ENCODE measurements at places on chromosomes 1 and 21.

GRCh38 chr1:65003316-65003664 lies 36.9 kb upstream of the JAK1 start:
- no peak for DNase-seq

DNA sequence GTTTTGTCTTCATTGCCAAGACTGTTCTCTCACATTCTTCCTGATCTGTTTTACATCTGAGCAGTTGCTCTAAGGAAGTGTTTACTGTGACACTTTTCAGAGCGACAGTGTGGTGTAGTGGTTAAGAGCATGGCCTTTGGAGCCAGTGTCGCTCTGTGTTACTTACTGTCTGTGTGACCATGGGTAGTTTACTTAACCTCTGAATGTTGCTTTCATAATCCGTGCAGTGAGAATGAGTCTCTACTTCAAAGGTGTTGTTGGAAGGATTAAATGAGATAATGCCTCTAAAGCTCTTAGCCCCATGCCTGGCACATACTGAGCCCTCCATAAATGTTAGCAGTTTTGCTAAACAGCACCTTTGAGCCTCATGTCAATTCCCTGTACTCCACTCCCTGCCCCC lies 35.9 kb upstream of the ZFP69B start:
- DNase-seq, result no peak

DNA sequence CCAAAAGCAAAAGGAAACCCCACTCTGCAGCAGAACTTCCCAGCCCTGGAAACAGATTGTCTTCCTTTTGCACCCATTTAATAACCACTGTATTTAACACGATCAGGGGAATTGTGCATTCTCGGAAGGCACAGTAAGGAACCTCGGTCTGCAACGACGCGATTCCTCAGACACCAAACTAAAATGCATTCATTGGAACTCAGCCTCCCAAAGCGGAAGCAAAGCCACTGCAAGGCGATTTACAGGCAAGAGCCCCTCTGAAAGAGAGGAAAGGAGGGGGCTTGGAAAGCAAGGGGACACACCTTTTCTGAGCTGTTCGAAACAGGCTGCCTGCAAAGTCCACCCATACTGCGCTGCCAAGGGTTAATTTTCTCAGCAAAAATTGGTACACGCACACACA lies 297.7 kb downstream of the OMA1 start:
- no peak for DNase-seq

DNA sequence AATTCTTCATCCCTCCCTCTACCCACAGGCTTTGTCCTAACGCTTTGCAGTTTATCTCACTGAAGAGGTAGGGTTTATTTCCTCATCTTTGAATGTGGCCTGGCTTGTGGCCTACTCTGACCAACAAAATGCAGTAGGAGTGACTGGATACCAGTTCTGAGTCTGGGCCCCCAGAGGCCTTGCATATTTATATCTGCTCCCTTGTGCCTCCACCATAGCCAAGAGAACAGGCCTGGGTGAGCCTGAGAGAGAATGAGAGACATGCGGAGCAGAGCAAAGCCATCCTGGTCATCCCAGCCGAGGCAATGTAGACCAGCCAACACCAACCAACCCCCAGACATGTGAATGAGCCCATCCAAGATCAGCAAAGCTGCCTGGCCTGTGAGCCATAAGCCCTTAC lies 30.3 kb downstream of the SMIM12 start:
- no peak for DNase-seq

DNA sequence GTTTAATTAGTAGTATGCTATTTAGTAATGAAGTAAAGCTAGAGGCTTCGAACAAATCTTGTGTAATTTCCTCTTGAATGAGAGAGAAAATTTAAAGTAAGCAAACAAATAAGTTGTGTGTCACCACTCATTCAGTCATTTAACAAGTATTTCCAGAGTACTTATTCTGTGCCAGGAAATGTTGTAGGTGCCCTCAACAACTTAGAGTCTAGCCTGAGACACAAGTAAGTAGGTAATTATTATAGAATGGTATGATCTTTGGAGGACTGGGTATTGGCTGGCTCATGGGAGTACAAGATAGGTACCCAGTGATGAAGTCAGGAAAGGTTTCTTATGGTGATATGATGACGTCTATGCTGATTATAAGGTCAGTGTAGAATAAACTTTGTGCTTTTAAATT lies 17.4 kb upstream of the METTL18 start:
- no peak for DNase-seq

- DNase-seq, result no peak
These were observed 90.5 kb downstream of the PRDM2 start for GRCh38 chr1:13790290-13791030.

DNA sequence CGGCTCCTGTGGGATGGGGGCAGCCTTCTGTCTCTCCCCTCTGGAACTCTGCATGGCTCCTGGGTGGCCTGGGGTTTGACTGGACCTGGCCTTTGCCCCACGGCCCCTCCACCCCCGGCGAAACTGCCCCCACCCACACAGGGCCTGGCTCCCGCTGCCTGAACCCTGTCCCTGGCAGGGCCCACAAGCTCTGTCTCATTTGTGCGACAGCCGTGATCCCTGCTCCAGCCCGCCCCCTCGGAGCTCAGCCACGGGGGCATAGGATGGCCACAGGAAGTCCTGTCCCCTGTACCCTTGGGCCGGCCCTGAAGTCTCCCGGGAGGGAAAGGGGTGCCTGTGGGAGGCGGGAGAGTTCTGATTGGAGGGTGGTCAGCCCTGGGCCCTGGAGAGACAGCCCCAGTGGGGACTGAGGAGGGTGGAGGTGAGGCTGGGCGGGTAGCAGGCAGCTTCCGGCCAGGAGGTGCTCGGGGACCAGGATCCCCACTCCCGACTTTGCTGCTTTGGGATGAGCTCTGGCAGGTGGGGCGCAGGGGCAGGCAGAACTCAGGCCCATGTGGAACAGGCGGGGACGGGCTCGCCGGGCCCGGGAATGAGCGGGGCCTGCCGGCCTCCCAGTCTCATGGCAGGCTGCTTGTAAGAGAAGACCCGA lies 45.1 kb downstream of the SLX9 start:
- DNase-seq, result no peak

DNA sequence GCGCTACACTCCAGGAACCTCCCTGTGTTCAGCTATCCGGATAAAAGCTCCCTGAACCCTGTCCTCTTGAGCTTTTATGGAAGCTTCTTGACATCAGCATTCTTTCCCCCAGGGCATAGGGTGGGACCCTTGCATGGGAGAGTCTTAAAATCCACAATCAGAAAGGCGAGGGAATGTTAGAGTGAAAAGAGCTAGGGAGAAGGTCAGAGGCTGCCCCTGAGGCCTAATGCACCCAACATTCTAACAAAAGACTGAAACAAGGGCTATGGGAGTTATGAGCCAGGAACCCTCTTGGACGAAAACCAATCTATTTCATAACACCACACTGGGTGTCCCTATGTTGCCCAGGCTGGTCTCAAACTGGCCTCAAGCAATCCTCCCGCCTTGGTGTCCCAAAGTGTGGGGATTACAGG lies 36.7 kb downstream of the NEK2 start:
- DNase-seq, result no peak
